Brain pericyte (primary cell): ENCODE measurements at places on chromosomes 5 and 9.

GRCh38 chr9:130196643-130197042, 24.4 kb downstream of the NCS1 start:
- no peak for DNase-seq

- DNase-seq = no peak
These were observed 117.2 kb downstream of the MEF2C start for GRCh38 chr5:88765798-88766197.

GRCh38 chr5:130287438-130287837, 383.2 kb downstream of the CHSY3 start:
- DNase-seq = no peak

- DNase-seq = no peak
These were observed 354 bp downstream of the NCBP1 start for GRCh38 chr9:97633859-97634490.

- DNase-seq = peak; percentile 31
These were observed 68.9 kb upstream of the EQTN start for GRCh38 chr9:27365707-27366376.

DNA sequence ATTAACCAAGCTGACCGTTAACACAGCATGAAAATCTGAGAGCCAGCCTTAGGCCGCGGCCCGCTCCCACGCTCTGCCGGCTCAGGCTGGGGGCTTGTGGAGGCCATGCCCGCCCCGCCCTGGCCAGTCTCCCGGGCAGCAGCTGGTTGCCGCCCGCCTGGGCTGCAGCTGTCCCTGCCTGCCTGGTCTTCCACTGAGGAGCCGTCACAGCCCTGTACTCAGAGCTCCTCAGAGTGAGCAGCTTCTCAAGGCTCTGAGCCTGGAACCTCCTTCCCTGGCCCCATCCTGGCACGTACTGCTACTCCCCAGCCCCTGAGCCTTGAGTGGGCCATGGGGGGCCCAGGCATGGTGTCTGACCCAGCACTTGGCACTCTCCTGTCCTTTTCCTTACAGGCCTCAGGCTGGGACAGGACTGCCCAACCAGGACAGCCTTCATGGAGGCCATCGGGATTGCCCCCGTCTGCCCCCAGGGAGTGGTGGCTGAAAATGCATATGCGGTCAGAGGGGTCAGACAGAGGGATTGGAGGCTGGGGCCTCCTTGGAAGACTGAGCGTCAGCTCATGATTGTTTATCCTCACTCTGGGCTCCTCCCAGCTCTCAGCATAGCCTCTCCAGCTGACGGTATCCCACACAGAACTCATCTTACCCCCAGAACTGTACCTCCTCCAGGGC, 11.9 kb downstream of the FGFR4 start:
- no peak for DNase-seq

DNA sequence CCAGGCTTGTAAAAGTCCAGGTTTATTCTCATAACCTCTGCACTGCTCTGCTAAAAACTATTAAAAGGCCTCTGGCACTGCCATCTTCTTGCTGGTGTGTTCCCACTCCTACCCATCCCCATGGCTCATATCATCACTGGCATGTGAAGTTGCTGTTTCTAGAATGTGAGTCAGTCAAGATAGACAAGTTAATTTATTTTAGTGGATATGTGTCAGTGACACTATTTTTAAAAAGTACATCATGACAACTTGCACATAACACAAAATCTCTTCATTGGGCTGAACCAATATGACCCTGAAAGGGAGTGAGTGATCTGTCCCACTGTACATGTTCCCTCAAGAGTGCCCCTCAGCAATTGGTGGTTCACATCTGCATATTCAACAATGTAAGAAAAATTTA, 299.7 kb downstream of the NFIB start:
- no peak for DNase-seq

GRCh38 chr5:132022737-132023136, 11.3 kb upstream of the ACSL6 start:
- DNase-seq = no peak

DNA sequence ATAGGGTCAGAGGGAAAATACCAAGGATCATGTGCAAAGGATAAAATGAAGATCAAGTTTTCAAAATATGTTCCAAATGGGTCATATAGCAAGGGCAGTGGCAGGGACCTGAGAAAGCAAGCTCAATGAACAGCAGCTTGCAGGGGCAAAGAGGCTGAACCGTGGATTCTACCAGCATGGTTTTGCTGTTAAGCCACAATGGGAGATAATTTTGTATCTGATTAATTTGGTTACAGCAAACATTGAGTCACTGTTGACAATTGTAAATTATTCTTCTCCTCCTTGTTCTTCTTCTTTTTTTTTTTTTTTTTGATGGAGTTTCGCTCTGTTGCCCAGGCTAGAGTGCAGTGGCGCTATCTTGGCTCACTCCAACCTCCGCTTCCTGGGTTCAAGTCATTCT, 18.4 kb upstream of the ERAP2 start:
- no peak for DNase-seq

DNA sequence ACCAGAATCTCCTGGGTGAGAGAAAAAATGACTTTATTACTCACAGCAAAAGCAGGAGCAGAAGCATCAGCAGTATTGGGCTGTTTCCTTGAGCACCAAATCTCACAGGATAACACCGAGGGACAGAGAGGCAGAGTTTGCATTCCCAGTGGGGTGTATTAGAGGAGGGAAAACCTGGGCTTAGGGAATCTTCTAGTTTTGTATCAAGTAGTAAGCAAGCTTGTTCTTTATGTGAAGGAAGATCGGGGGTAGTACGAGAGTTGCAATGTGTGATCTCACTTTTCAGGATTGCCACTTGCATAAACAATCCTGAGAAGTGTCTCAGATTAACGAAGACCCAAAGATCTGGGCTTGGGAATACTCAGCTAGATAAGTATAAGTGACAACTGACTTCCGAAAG, 1163.0 kb downstream of the TAF11L14 start:
- DNase-seq = no peak

GRCh38 chr9:93451849-93452709, 594 bp downstream of the FAM120A start:
- DNase-seq = no peak

GRCh38 chr9:108671176-108671575, 184.6 kb downstream of the ACTL7B start:
- DNase-seq = no peak

GRCh38 chr5:178403956-178404600, 171.5 kb upstream of the PHYKPL start:
- DNase-seq = no peak

DNA sequence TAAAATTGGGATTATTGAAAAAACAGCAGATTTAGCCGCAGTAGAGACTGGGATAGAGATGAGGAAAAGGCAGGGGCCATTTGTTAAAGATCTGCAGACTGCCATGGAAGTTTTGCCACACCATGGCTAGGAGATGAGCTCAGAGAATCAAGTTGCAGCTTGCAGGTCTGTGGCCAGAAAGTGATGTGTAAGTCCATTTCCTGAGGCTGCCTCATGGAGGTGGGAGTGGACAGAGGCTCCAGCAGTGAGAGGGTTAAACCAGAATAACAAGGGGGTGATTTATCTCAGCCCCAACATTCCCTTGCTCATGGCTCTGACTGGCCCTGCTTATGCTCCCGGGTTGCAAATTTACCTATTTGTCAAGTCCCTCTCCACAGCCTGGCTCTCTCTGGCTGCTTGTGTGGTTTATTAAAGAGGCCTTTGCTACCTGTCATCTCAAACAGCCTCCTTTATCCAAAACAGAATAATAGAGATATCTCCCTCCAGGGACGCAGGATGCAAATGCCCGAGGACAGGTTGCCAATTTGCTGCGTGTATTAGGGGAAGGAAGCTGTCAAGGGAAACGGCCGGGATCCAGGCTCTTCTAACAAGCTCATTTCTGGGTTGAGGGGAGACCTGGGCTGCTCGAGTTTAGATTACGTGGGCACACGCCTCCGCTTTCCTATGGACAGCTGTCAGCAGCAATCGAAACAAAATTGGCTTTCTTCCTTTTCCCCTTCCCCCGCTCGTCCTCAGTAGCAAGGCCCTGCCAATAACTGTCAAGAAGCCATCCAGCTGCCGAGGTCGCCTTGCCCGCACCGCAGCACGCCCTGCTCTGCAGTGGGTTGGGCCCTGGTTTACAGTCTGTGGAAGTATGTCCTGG, 72.8 kb upstream of the PITX1 start:
- no peak for DNase-seq

- DNase-seq = no peak
These were observed 79.1 kb upstream of the PPP1R26 start for GRCh38 chr9:135400496-135400895.

GRCh38 chr9:138009016-138009802, 131.6 kb downstream of the CACNA1B start:
- no peak for DNase-seq

DNA sequence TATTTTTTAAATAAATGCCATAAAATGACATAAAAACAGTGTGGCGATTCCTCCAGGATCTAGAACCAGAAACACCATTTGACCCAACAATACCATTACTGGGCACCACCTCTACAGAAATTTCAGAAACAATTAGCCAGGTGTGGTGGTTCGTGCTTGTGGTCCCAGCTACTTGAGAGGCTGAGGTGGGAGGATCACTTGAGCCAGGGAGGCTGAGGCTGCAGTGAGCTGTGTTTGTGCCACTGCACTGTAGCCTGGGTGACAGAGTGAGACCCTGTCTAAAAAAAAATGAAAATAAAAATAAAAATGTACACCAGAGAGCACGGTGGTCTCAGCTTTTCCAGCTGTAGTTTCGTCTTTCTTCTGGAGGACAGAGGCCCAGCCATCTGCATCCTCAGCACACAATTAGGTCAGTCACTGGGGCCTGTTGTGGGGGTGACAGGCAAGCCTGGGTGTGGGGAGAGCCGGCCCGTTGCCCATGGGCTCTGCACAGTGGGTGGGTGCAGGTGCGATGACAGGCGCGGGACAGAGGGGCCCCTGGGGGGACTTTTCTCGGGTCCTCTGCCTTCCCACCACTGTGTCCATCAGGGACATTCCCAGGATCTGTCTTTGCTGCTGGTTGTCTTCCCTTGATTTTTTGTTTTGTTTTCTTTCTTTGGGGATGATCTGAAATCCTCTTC, 9.8 kb downstream of the COL5A1 start:
- DNase-seq = no peak

GRCh38 chr9:88710449-88710848, 175.5 kb downstream of the NXNL2 start:
- no peak for DNase-seq

DNA sequence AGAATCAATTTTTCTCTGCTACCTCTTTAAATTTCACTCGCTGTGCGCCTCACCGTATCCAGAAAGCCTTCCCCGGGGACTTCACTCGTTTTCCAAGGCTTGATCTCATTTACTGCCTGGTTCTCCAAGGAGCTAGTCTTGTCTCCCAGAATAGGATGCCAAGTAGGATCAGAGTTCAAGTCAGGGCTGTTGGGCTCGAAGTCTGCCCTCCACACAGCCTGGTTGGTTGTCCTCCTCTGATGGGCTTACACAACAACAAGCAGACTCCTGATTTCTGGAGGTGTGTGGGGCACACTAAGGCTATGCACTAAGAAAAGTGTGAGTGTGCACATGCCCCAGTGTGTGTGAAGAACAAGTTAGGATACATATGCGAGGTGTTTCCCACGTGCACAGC, 14.0 kb upstream of the TNIP1 start:
- no peak for DNase-seq

GRCh38 chr5:131193106-131193505, 22.4 kb downstream of the LYRM7 start:
- DNase-seq = no peak

GRCh38 chr5:149280802-149281201, 9.1 kb downstream of the AFAP1L1 start:
- no peak for DNase-seq

- no peak for DNase-seq
These were observed 684.4 kb downstream of the MTRR start for GRCh38 chr5:8553364-8553763.

DNA sequence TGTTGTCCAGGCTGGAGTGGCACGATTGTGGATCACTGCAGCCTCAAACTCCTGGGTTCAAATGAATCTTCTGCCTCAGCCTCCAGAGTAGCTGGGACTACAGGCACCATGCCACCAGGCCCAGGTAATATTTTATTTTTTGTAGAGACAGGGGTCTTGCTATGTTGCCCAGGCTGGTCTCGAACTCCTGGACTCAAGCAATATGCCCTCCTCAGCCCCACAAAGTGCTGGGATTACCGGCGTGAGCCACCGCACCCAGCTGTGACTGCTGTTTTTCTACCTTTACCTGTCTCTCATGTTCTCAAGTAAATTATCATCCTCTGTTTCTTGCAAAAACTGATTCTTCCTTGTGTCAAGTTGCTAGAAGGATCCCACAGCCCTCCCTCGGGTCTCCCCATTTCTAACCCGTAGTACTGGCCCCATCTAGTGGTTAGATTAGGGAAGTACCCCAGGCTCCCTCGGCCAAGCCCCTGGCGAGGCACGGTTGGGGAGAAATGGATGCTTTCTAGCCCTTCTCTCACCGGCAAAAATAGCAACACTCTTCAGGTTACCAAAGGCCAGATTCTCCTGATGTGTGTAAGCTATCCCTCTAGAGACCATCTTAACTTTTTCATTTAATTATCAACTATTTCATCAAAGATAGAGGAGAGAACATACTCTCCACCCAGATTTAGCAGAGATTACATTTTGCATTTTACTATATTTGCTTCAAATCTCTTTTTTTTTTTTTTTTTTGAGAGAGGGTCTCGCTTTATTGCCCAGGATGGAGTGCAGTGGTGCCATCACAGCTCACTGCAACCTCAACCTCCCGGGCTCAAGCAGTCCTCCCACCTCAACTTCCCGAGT, 19.2 kb upstream of the TOR1B start:
- DNase-seq = no peak

DNA sequence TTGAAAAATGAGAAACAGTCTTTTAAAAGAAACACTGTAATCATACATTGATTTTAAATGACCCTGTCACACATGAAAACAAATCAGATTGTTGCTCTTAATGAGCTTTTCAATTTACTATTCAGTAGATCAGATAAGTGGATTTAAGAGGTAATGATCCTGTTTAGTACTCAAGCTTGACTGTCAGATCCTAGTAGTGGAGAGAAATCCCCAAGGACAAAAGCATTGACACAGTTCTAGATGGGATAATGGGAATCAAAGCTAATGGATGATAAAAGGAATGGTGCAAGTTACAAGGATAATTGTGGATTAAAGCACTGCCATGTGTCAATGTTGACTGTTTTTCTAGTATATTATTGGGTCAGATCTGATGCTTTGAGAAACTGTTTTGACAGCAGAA, 142.3 kb upstream of the TLX3 start:
- no peak for DNase-seq

- no peak for DNase-seq
These were observed 398.6 kb upstream of the ADAMTSL1 start for GRCh38 chr9:18075253-18075952.

GRCh38 chr5:101435768-101436167, 532.7 kb upstream of the ST8SIA4 start:
- no peak for DNase-seq

DNA sequence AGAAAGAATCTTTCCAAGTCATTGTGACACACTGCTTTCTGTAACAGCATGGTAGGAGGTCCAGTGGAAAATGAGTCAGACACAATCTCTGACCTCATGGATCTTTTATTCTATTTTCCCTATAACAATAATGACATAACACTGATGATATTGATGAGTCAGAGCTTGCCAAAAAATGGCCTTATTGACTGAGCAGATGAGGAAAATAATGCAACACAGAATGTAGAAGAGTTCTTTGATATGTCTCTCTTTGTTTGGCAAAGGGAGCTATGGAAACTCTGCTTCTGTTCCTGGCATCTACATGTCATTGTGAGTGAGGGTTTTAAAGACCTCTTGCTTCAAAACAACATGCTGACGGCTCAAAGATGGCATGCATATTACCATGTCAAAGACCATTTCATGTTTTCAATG, 443.1 kb upstream of the ZNF608 start:
- no peak for DNase-seq

- DNase-seq = no peak
These were observed 598.3 kb upstream of the FAM174A start for GRCh38 chr5:99936911-99937310.
